Stimulated activated CD8-positive, alpha-beta memory T cell treated with anti-CD3 and anti-CD28 coated beads, Interleukin-7, amount 100 ng/mL, for 1 hour (primary cell): ENCODE measurements at places on chromosomes 7 and 10.

DNA sequence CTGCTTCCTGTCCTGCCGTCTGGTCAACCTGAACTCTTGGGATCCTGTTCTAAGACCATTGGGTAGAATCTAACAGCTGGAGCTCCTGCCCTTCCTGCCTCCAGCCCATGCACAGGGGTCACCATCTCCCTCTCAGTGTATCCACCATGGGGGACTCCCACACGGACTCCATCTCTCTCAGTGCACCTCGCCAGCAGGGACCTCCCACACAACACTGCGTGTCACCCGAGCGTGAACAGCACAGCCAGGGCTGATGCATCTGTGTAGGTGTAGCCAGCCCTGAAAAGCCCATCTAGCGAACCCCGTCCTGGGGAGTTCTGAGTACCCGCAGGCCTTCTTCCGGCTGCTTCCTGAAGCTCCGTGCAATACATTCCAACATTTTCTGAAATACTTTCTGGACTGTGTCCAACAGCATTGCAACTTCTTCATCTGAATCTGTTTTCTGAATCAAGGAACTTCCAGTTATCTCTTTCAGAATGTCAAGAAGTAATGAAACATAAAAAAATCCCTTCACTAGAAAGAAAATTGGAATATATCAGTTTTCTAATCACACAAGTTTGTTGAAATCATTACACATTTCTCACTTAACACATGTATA, 52.5 kb downstream of the NCAPG2 start:
- DNase-seq = no peak

DNA sequence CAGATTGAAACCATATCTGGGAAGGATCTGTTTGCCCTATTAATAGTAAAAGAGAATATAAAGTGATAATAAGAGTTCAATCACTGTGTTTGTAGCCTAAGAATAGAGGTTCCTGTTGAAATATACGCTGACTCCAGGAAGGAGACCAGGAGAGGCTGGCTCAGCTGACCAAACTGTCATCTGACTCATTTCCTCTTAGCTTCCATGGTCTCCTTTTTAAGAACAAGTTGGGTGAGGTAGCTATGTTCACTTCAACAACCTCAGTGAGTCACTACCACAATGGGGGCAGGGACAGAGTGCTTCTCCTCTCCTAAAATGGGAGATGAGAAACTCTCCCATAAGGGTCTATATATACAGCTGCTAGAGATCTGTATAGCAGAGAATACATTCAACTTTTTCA, 543.3 kb downstream of the CALN1 start:
- no peak for DNase-seq

DNA sequence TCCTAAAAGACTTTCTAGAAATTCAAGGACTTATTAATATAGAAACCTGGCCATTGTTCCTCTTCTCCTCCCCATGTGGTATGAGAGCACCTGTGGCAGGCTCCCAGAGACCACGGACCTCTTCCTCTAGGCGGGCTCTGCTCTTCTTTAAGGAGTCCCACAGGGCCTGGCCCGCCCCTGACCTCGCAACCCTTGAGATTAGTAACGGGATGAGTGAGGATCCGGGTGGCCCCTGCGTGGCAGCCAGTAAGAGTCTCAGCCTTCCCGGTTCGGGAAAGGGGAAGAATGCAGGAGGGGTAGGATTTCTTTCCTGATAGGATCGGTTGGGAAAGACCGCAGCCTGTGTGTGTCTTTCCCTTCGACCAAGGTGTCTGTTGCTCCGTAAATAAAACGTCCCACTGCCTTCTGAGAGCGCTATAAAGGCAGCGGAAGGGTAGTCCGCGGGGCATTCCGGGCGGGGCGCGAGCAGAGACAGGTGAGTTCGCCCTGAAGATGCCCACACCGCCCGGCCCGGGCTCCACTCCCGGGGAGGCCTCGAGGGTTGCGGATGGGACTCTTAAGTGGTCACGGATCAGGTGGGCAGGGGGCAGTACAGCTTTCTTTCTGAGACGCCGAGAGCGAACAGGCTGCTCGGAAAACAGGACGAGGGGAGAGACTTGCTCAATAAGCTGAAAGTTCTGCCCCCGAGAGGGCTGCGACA, at the start of gene SLC26A4:
Gene SLC26A4, plus strand, starts transcription at position 448 of the 700 bp plus-strand sequence. CDS start 814 bp downstream, outside the sequence.
- no peak for DNase-seq

DNA sequence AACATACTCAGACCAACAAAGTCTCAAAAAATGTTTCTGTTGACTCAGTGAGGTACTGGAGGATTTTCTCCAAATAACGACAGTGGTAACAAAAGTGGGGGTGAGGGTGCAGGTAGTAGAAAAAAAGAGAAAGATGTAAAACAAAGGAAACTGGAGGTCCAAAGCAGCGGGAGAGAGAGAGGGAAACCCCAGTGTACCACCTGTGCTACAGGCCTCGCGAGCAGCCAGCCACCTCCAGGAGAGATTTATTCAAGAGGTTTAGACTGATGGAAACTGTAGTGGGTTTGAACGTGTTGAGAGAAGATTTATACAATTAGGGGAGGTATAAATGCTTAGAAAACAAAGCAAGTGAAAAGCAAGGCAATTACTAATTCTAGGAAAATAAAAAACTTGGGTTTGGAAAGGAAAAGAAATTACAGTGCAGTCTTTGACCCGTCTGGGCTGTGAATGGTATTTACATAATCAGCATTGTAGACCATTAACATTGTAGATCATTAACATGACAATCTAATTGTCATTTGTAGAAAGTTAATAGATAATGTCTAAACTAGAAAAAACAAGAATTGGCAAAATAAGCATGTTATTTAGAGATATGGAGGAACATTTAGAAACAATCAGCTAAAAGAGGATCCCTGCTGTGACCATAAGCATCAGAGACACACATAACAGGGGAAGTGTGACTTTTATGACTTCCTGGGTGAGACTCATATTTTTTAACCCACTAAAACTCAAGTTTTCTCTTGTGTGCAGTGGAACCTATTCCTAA, 180.0 kb downstream of the RELN start:
- DNase-seq = no peak

DNA sequence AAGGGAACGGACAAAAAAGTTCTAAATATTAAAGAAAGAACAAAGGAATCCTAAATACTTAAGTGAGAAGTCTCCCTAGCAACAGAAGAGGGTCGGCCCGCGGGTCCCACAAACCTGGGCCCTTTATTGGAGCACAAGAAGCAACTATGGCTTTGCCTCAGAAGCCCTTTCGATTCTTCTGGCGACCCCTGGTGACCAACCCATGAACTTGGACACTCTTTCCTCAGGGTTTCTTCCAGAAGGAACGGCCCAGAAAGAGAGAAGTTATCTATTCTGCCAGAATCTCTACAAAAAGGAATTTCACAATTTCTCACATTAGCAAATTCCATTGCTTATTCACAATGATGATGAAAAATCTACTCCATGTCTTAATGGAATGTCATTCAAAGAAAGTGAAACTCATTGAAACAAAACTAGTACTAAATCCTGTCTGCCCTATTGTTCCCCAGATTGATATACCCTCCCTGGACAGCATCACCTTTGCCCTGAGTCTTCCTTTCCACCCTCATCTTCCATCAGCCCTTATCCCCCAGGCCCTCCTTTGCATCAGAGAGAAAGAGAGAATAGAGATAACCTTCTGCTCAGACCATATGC, 43.7 kb downstream of the CPVL start:
- no peak for DNase-seq

DNA sequence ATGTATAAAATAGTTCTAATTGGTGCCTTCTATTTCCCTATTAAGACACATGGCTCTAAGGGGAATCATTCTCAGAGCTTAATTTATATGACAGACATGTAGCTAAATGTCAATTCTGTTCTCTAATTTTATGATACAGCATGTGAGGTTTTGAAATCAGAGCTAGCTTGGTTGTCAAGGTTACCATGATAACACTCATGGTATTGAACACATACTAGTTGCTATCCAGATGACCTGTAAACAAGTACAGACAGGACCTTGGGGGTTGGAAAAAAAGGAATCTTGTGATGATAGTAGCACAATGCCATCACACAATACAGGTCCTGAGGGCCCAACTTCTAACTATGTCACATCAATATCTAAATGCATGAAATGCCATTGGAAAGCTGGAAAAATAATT, 49.2 kb downstream of the RHOBTB1 start:
- DNase-seq = no peak

DNA sequence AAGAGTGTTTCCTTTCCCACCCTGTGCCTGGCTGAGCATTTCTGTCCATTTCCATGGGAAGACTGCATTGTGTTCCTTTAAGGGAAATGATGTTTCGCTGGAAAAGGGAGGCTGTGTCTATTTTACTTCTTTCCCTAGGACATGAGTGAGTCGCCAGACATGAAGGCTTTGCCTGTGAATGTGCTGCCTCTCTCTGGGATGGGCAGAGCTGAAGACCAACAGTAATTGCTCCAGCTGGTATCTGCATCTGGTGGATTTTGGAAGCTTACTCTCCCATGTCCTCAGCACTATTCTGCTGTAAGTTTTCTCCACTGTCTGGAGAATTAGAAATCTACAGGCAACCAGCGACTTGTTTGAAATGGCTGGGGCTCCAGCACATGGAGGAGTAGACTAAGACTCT, 264.6 kb upstream of the BMPER start:
- DNase-seq = no peak

DNA sequence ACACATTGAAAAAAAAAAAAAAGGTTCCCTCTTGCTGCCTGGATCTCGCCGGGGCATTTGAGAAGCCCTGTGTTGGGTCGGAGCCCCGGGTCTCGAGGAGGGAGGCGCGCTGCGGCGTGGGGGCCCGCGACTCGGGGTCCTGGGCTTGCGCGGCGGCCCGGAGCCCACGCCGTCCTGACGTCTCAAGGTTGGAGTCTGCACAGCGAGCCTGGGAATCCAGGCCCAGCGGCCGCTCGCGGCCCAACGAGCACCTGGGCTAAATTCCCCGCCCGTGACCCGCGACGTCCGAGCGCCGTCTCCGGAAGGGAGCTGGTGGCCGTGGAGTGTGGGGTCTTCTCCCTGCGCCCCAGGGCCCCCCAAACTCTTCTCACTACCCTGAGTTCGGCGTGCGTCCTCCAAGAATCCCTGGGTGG, 1.4 kb upstream of the CTBP2 start:
- no peak for DNase-seq

- no peak for DNase-seq
Observed at GRCh38 chr7:142001163-142001874, 5.6 kb downstream of the MGAM start.

DNA sequence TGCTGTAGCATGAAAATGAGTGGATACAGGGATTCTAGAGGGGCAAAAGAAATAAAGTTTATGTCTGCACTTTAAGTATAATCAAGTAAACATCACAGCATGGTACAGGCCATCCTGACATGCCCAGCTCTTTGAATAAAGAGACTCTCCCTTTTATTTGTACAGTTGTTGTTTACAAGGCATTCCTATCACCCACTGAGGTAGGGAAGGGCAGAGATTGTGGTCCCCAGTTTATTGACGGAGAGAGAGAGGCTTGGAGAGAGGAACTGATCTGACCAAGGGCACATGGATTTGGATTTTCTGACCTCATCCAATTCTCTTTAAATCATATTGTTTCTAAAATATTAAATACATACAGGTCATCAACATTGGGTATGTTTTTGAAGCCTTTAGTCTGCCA, 53.9 kb downstream of the TACC2 start:
- DNase-seq = no peak

DNA sequence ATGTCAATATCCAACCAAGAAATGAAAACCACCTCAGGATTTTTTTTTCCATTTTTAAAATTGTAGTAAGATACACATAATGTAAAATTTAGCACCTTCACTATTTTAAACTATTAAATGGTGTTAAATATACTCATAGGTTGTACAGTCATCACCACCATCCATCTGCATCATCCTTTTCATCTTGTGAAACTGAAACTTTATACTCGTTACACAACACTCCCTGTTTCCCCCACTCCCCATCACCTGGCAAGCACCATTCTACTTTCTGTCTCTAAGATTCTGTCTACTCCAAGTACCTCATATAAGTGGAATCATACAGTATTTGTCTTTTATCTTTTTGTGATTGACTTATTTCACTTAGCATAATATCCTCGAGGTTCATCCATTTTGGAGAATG, 335.2 kb upstream of the NPSR1 start:
- no peak for DNase-seq

DNA sequence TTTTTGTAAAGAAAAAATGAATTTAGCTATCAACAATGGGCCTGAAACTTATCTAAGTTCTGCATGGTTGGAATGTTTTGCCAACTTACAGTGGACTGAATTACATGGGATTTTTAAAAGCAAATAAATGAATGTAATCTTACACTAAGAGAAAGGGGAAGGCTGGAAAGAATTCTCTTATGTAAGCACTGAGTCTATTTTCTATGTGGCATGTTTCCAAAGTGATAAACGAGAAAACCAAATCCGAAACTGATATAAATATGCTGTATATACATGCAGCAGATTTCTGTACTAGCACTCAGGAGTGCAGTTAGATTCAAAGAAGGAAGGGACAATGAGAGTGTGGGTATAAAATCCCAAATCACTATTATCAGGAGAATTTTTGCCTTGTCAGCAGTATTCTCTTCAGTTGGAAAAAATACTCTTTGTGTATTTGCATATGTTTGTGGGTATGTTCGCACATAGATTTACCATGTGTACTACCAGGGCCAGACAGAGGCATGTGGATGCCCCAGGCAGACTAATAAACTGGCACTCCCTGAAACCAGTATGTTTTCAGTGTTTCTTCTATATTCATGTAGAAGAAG, 334.3 kb upstream of the SEMA3D start:
- DNase-seq = no peak

GRCh38 chr7:121874298-121874697, 1.3 kb downstream of the PTPRZ1 start:
- DNase-seq = no peak

DNA sequence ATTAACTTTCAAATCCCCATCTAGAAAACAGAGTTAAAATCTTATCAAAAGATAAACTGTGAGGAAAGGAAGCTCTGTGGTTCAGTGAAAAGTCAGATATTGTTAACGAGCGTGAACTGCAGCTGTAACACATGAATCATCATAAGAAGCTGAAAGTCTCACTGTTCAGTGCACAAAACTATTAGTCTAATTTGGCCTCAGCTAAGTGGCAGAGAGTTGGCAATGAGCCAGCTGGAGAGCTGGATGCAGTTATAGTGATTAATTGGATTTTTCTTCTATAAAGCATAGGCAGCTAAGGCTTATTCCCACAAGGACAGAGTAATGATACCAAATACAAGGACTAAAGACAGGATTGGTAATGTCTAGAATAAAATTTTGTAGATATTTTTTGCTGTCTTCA, 101.1 kb upstream of the ABCB5 start:
- no peak for DNase-seq

DNA sequence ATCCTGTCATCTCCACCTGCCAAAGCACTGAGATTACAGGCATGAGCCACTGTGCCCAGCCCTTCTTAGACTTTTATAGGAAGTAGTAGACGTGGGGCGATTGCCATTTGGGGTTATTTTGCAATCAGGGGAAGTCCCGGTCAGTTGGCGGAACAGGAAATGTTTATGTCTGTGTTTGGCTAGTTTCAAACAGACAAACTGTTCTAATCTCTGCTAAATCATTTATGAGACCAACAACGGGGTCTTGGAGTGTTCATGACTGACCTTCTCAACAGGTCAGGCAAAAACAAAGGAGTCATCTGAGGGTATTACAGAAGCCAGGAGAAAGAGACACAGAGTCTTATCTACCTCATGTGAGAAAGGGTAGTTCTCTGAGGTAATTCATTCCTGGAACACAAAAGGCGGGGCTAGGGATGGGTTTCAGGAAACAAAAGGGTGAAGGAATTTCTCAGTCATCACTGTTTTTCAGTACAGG, 6.6 kb upstream of the TPK1 start:
- DNase-seq = no peak

GRCh38 chr10:110076559-110077318, 69.0 kb downstream of the ADD3 start:
- no peak for DNase-seq
